LNCaP clone FGC (cell line): ENCODE measurements at places on chromosomes 7 and 10.

DNA sequence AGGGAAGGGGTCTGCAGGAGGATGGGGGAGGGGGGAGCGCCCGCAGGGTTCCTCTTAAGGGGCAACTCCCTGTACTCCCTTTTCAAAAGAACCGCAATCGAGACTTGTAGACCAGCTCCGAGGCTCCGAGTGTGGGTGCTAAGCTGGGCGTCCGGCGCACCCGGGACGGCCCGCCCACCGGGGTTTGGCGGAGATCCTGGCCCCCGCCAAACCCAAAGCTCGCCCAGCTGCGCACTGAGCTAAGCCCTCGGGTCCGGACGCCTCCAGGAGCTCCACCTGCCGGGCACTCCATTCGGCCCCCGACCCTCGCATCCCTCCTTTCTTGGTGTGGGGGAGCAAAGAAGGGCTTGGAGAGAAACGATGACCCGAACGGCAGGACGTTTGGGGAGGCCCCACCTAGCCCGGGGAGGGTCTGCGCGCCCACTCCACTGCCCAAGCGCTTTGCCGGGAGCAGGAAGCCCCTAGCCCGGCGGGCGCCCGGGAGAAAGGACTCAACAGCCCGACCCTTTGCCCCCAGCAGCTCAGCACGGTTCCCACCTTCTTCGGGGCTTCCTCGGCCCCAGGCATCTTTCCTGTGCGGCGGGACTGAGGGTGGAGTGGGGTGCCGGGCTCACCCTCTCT is 651 bp downstream of the AFAP1L2 start:
- DNase-seq = no peak

DNA sequence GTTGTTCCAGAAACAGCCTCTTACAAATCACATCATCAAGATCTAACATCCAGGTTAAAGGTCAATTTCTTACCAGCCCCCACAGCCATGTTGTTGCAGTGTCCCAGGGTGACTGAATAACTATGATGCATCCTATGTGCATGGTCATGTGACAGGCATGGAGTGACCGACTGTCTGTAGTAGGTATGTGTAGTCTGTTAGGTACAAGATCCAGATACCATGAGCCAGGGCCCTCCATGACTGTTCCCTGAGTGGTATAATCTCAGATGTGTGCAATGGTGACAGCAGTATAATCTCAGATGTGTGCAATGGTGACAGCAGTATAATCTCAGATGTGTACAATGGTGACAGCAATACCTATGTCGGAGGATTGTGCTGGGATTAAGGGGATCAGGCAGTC is 8.8 kb downstream of the CDHR3 start:
- DNase-seq = no peak

DNA sequence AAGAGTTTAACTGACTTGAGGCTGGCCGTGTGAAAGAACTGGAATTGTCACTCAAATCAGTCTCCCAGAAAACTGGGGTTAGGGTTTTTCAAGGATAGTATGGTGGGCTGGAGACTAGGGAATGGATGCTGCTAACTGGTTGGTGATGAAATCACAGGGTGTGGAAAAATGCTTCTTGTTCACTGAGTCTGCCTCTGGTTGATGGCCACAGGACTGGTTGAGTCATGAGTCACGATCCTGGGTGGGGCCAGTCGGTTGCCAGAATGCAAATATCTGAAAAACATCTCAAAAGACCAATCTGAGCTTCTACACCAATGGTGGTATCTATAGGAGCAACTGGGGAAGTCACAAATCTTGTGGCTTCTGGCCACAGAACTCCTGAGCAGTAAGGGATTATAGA is 16.3 kb upstream of the BAMBI start:
- no peak for DNase-seq

DNA sequence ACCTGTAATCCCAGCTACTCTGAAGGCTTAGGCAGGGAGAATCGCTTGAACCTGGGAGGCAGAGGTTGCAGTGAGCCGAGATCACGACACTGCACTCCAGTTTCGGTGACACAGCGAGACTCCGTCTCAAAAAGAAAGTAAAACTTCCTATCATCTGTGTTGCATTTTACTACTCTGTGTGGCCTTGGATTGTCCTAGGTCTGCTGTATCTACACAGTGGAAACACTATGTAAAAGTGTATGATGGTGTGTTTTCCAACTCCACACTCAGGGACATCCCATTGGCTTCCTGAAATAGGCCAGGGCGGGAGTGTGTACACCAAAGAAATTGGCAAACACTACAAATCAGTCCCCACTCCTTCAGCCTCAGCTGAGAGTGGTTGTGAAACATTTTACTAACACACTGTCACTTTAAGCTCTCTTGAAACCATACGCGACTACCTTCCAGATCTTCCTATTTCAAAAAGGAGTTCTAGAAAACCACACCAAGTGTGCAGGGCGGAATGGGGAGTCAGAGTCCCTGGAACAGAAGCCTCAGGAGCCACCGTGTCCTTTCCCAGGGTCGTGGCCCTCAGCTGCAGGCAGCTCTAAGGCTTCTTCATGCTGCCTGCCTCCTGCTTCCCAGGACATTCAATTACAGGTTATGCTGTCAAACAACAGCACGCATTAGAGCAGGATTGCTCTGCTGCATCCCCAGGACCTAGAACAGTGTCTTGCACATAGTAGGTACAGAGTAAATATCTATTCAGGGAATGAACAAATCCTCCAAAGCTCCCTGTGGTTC is 275.4 kb downstream of the PARD3 start:
- no peak for DNase-seq

DNA sequence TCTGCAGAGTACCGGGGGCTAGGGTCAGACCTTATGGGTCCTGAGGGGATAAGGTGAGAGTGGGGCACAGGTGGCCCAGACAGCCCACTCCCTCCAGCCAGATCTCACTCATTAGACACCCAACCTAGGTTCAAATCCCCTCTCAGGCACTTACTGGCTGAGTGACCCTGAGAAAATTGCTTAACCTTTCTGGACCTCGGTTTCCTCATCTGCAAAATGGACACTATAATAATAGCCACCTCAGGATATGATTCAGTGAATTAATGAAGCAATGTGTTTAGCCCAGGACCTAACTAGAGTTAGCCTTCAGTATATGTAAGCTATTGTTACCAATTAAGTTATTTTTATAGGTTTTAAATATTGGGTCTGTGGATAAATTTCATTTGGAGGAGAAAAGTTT is 122.6 kb downstream of the RGS10 start:
- DNase-seq = no peak

GRCh38 chr7:123798532-123799188 is 46.3 kb upstream of the HYAL4 start:
- DNase-seq = no peak

DNA sequence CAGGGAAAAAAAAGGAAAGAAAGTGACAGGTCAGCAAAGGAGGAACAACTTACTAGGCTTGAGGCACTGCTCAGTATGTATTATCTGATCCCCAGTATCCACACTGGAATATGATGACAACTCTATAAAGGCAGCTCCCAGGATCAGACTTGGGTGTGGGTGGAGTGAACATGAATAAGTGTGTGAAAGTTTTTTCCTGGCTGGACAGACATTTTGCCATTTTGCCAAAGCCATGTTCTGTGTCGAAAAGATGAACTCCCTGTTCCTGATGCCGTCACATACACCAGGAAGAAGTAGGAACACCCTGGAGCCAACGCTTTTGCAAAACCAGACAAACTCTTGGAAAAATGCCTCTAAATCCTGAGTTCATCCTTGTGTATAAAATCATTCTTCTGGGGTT is 143.2 kb upstream of the MEOX2 start:
- DNase-seq = no peak

DNA sequence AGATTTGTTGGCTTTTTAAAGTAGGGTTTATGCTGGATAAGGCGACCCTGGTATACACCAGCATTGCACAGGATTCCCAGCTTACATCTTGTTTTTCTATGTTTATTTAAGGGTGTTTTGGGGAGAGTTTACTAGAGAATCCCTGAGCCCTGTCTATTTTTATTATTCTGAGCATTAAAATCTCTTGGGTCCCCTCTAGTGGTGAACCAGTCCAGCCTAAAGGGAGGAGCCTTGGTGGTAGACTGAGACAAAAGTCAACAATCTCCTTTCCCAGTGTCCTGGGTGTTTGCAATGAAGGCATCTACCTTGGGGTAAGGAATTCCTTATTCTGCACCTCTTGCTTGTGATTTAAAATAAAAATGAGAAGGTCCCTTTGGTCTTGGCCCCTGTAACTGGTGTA is 38.2 kb downstream of the ANTXRL start:
- no peak for DNase-seq

- no peak for DNase-seq
Measured at GRCh38 chr10:48633381-48634197, 28.7 kb upstream of the ARHGAP22 start.

- no peak for DNase-seq
Measured at GRCh38 chr10:22850541-22850940, 77.3 kb upstream of the ARMC3 start.

DNA sequence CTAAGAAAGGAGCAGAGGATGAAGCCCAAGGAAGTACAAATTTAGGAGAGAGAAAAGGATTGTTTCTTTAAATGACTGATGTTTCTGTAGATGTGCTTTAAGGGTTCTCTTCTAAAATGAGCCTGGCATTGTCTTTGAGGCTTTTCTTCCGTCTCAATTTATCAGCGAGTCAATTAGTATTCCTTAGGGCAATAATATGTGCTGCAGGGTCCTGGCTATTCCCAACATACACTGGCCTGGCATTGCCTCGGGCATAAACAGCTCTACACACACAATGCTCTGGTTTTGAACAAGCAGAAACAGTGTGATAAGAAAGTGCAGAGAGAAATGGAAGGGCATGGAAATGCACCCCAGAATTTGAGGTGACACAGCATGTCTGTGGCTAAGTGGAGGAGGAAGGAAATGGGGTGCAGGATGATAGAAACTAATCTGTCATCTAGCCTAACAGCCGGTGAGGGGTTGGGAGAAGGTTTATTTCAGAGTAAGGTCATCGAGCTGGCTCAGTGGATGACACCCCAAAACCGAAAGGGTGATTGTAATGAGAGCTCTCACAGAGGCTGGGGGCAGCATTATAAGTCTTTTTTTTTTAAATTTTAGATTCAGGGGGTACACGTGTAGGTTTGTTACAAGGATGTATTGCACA is 67.5 kb upstream of the ARHGAP21 start:
- DNase-seq = no peak

DNA sequence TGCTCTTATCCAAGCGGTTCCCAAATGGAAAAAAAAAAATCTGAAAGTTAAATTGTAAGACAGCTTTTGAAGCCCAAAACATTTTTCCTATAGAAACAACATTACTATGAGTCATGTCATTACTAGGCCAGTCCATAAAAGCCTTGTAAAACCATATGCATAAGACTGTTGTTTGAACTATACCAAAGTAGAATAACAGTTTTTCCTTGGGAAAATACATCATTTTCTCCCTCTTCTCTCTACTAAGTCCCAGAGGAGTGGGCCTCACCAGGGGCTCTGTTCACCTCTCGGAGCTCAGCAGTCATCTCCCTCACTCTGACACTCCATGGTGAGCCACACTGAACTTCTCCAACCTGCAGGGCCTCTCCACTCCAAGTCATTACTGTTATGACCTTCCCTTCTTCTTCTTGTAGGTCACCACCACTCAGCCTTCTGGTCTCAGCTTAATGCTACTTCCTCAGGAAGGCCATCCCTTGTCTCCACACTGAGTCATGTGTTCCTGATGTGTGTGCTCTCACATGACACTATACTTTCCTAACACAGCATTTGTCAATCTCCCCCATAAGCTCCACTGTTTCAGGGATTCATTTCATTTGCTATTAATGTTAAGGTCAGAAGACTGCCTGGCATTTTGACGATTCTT is 32.5 kb downstream of the ZNF438 start:
- DNase-seq = no peak

DNA sequence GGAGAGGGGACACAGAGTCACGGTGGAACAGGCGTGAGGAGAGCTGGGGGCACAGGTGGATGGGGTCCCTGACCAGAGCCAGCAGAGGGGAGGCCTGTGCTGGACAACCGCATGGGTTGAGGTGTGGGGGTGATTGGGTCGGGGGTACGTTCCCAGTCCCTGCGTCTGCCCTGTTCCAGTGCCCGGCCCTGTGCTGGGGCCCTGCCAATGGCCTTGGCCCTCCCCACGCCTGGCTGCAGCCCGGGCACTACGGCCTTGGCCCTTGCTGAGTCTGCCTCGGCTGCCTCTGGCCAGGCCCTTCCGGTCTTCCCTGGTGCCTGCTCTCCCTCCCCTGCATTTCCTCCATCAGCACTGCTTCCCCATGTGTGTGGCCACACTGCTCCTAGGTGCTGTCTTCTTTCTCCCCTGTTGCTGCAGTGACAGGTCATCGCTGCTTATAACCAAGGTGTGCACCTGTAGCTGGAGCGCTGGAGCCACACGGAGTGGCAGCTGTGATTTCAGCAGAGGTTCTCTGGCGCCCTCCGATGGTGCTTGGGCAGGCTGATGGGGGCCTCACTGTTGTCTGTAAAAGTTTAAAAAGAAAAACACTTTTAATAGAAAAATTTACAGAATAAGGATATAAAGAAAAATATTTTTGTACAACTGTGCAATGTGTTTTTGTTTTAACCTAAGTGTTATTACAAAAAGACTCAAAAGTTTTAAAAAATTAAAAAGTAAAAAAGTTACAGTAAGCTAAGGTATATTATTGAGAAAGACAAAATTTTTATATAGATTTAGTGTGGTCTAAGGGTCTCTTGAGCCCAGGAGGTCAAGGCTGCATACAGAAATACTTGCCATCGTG is 45.2 kb upstream of the BHLHA15 start:
- DNase-seq = no peak

GRCh38 chr7:51244053-51244452 is 72.6 kb downstream of the COBL start:
- DNase-seq = no peak
